Glutamatergic neuron (in vitro differentiated cells): ENCODE measurements at places on chromosomes 1 and 21. TPM values are rescaled to one million over a fixed set of nuclear protein-coding genes. Genes with fewer than 3 reads are reported as not detected.
A peak's percentile ranks its signal among the peaks of the same experiment; 100 is the strongest.

DNA sequence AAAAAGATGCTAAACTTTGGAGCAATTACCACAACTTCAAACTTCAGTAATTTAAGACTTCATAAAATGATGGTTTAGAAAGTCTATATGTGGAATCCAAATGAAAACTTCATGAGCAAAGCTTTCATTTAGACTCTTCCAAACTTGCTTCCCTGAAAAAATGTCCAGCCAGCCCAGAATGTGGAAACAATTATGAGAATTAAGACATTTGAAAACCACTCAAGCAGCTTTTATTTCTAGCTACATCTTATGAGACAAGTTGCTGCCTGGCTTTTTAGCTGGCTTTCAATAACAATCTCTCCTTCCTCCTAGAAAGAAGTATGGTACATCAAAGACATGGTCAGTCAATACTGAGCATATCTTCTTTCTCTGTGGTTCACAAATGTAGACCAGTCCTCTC lies 21.8 kb downstream of the LPAR3 start:
- DNase-seq, result no peak
- H3K4me3 ChIP-seq, result peak overlapping the region; percentile 9
- no peaks in the 10 kb centered on the region for H3K36me3 ChIP-seq
- H3K27me3 ChIP-seq, result no peaks in the 10 kb centered on the region
- H3K4me1 ChIP-seq, result peaks cover 22% of the 10 kb centered on the region

- H3K27me3 ChIP-seq, result no peaks in the 10 kb centered on the region
- no peak overlapping the region for H3K4me3 ChIP-seq
- H3K4me1 ChIP-seq, result peaks cover 3% of the 10 kb centered on the region
- no peak for DNase-seq
Observed at GRCh38 chr1:198889101-198889500, 250.3 kb downstream of the PTPRC start.

Gene COL11A1
- total RNA-seq, result 0.76 TPM

GRCh38 chr1:105608713-105609112 lies 1447.8 kb upstream of the PRMT6 start:
- DNase-seq, result no peak
- H3K4me3 ChIP-seq, result no peak overlapping the region
- H3K27ac ChIP-seq, result no peak overlapping the region
- no peaks in the 10 kb centered on the region for H3K36me3 ChIP-seq

Gene KIF14
- 2.9 TPM for total RNA-seq

GRCh38 chr1:180988253-180988752 lies 34.4 kb downstream of the STX6 start:
- H3K4me3 ChIP-seq, result no peak overlapping the region
- DNase-seq, result no peak
- H3K36me3 ChIP-seq, result peaks cover 8% of the 10 kb centered on the region
- no peak overlapping the region for H3K27ac ChIP-seq
- H3K4me1 ChIP-seq, result no peaks in the 10 kb centered on the region

- no peaks in the 10 kb centered on the region for H3K36me3 ChIP-seq
- no peaks in the 10 kb centered on the region for H3K27me3 ChIP-seq
- no peak overlapping the region for H3K27ac ChIP-seq
- H3K4me3 ChIP-seq, result no peak overlapping the region
- DNase-seq, result no peak
- peaks cover 19% of the 10 kb centered on the region for H3K4me1 ChIP-seq
Observed at GRCh38 chr1:174799136-174799479, 200.6 kb upstream of the CACYBP start.
